Kidney (tissue), 22 donors: ENCODE measurements at places on chromosomes 5 and 9.

DNA sequence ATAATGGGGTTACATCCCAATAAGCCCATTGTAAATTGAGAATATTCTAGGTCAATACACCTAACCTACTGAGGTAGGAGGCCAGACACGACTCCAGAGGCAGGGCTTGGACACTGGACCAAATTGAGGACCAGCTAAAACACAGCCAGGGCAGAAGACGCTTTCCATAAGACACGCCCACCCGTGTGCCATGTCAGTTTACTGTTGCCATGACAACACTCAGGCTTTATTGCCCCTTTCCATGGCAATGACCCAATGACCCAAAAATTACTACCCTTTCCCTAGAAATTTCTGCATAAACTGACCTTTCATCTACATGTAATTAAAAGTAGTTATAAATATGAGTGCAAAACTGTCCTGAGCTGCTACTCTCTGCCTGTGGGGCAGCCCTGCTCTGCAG lies 31.5 kb downstream of the SLC22A4 start:
- no peak for DNase-seq

DNA sequence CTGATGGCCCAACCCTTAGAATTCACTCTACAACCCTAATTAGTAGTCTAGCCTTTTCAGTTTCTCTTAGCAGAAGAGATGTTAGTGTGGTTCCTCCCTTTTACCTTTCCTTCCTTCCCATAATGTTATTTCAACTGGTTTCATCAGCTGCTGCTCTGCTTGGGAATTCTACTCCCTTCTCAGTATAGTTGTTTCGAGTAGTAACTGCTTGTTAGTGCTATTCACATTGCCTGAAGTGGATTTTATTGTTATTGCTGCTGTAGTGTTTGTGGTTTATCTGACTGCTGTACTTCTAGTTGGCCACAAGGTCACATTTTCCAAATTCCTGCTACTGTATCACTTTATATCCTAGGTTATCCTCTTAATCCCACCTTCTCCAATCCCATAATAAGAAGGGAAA lies 29.7 kb downstream of the SMIM15 start:
- no peak for DNase-seq

GRCh38 chr9:97873425-97873824 lies 20.4 kb downstream of the FOXE1 start:
- no peak for DNase-seq

GRCh38 chr5:127697894-127698600 lies 5.1 kb upstream of the CCDC192 start:
- DNase-seq = no peak

DNA sequence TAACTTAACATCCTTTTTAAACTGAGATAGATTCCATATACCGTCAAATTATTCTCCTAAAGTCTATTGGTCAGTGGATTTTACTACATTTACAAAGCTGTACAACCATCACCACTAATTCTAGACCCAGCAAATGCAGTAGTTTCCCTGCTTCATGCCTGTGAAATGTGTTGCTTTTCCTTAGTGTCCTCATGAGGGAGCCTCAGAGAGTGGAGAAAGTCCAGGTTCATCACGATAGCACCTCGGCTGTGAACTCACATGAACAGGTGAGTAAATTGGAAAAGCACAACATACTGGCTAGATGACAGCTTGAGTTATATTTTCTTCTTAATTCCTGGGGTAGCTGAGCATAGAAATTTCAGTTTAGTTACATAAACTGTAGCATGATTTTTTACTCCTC lies 653.7 kb downstream of the MTRR start:
- no peak for DNase-seq

DNA sequence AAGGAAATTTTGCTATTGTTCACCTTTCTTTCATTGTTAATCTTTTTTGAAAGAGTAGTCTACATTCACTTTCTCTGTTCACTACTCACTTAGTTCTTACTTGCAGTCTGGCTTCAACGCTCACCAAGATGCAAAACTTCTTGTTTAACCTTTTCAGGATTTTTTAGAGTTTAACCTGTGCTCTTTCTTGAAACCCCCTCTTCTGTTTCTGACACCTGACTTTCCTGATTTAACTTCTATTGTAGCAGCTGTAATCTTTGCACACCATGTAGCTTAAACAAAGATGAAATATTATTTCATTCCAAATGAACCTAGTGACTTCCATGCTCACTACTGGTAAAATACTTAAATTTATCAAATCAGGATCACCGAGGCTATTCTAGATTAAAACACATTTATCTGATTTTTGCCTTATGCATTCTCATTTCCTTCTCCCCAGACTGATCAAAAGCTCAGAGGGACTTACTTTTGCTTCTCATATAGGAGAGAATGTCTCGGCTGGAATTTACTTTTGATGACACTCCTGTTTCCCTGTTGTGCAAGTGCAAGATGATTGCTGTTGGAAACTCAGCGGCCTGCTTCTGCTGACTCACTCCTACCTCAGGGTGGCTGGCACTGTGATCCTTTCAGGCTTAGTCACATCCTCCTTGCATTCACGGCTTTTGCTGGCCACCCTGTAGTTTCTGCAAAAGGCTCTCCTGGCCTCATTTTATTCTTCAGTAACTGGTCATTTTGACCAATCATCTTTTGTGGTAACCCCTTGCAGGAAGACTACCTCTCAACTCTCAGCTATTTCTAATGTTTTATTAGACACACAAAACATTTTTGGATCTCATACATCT lies 109.3 kb upstream of the IFNE start:
- DNase-seq = no peak

DNA sequence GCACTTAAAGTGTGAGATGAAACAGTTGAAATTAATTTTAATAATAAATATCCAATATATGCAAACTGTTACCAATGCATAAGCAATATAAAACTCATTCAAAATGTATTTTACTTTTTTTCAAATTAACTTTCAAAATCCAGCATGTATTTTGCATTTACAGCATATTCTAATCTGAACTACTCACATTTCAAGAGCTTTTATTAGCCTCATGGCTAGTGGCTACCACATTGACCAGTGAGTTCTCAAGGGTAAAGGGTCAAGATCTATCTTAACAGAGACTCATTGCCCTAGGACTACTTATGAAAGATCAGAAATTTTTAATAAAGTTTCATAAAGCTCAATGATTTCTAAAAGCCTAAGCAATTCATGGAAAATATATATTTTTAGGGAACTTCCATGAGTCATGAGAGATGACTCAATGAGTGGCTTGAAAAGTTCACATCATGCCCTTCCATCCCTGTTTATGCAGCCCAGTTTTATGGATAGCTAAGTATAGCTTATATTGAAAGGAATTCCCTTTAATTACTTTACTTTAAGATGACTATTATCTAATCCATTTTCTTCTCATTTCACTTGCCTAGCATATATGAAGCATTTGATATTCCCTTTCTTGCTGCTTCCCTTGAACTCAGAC lies 608.6 kb downstream of the SLCO4C1 start:
- DNase-seq = no peak

DNA sequence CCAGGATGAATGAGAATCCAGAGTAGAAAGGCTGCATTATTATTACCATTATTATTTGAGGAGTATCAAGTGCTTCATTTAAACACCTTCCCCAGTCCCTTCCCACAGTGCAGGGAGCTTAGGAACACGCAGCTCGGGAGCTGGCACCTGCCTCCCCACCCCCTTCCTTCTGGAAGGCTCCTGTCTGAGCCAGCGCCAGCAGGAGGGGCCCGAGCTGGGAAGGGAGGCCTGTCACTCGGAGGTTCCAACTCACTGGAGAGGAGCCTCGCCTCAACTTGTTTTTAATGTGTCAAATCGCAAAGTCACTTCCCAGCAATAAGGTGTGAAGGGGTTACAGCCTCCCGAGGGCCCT lies 156.4 kb upstream of the IRX4 start:
- peak; percentile 56 for DNase-seq
